ENCODE measurements at places on chromosomes 5 and 9.

DNA sequence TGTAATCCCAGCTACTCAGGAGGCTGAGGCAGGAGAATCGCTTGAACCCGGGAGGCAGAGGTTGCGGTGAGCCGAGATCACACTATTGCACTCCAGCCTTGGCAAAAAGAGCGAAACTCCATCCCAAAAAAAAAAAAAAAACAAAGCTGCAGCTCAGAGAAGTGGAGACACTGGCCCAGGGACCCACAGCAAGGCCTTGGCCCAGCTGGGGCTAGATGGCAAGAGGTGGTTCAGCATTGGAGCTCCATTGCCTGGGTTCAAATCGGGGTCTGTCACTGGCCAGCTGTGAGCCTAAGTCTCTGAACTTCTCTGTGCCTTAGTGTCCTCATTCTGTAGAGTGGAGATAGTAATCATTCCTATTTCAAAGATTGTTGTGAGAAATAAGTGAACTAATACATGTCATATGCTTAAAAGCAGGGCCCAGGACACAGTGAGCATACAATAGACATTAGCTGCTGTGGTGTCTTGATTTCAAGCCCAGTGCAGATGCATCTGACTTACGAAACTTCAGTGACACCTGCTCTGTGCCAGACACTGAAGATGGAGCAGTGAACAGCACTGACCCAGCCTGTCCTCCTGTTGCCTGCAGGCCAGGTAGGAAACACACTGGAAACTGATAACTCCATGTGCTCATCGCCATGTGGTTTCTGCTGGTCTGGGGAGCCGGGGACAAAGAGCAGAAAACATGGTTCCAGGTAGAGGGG is 127.7 kb downstream of the C9orf50 start:
- DNase-seq = no peak

- DNase-seq = no peak
Observed at GRCh38 chr9:22645893-22646292, 199.3 kb downstream of the DMRTA1 start.

GRCh38 chr5:113061846-113062780 is 85.5 kb downstream of the DCP2 start:
- DNase-seq = no peak

- no peak for DNase-seq
Observed at GRCh38 chr9:93290495-93291434, 106.8 kb downstream of the WNK2 start.

DNA sequence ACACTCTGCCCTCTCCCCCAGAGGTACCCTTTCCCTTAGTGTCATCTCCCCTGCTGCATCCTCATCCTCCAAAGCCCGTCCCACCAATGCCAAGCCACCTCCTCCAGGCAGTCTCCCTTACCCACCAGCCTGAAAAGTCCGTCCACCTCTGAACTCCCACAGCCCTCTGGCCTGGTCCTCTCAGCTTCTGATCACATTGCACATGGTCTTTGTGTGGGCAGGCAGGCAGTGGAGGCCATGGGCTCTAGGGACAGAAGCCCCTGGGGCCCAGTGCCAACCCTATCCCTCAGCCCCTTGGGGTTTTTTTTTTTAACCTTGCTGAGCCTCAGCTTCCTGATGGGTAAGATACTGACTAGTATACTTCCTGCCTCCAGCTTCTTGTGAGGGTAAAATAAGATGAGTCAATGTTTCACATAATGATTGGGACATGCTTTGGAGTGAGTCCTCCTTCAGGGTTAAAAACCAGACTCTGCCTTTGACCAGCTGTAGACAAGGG is 19.4 kb downstream of the CSF1R start:
- DNase-seq = no peak

- DNase-seq = peak; percentile 20
Observed at GRCh38 chr5:150542933-150543445, 35.1 kb downstream of the NDST1 start.

- DNase-seq = no peak
Observed at GRCh38 chr5:151077419-151077818, 3.4 kb downstream of the TNIP1 start.

Measured in thyroid gland (tissue), 4 donors.